AG08396 (cell line): ENCODE measurements at places on chromosomes 11 and 22.

DNA sequence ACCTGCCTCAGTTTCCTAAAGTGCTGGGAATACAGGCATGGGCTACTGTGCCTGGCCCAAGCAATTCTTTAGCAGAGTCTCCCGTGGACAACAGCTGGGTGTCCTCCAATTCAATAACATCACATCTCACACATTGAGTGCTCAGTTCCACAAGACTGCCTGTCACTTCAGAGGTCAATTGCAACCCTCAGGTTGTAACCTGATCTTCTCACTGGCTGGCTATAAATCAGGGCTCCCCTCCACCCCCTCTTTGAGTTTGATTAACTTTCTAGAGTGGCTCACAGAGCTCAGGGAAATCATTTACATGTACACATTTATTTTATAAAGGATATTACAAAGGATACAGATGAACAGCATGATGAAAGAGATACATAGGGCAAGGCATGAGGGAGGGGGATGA lies 68.1 kb downstream of the MCHR1 start:
- DNase-seq = no peak

DNA sequence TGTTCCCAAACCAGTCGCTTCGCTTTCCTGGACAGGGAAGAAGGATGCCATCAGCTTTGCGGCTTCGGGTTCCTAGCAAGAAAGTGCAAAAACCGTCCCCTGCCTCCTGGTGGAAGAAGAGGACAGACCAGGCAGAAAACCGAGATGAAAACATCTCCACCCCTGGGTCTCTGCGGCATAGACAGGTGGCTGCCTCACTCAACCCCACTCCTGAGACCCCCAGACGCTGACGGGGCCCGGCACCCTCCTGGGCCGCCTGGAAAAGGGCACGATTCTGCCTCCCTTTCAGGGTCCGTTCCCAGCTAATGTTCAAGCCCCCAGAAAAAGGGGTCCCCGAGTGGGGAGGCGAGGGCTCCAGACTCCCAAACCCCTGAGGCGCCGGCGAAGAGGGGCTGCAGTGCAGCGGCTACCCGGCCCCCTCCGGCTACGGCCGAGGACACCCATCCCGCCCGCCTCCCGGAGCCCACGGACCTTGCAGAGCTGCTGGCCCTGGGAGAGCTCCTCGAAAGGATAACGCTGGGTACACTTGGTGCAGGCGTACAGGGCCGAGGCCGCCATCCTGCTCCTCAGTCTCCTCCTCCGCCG lies 569 bp downstream of the FAM76B start:
- DNase-seq = peak; percentile 30

GRCh38 chr11:61265357-61265756 lies 24.4 kb downstream of the PGA5 start:
- DNase-seq = no peak

- DNase-seq = no peak
Observed at GRCh38 chr22:46096051-46096450, 54.3 kb upstream of the PPARA start.

- DNase-seq = no peak
Observed at GRCh38 chr11:119643212-119643875, 85.7 kb downstream of the NECTIN1 start.

GRCh38 chr11:71322861-71323582 lies 70.6 kb upstream of the SHANK2 start:
- no peak for DNase-seq

DNA sequence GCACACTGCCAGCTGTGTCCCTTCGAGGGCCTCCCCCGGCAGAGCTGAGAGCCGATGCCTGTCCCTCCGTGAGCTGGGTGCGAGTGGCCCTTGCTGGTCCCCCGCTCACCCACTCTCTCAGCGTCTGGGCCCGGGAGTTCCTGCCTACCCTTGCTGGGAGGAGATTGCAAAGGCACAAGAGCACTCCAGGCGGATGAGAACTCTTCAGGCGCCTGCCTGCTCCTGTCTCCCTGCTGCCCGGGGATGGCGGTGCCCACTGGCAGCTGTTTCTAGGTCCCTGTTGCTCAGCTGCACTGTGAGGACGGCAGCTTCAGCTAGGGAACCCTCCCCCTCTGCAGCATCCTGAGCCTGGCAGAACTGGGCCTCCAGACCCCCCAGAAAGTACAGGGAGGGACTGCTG lies 61.1 kb downstream of the FLRT1 start:
- no peak for DNase-seq
